Neural crest cell (in vitro differentiated cells): ENCODE measurements at places on chromosomes 5 and 9.

GRCh38 chr5:82011761-82012160 is 39.9 kb downstream of the ATG10 start:
- DNase-seq: no peak

GRCh38 chr5:137563646-137564397 is 64.7 kb upstream of the SPOCK1 start:
- DNase-seq: no peak

DNA sequence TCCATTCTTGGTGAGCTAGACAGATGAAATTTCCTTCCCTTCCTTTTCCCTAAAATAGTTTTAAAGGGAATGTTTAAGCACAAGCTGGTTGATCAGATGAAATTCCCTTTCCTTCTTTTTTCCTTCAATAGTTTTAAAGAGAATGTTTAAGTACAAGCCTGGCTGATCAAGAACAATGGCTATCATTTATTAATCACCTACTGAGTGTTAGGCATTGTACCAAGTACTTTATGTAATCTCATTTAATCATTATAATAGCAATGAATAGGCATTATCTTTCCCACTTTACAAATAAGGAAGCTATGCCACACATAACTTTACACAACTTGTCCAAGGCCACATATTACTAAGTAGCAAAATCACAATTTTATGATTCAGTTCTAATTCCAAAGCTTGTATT is 152.0 kb upstream of the ACOT12 start:
- no peak for DNase-seq

GRCh38 chr5:110376281-110376951 is 350.1 kb downstream of the TMEM232 start:
- no peak for DNase-seq

DNA sequence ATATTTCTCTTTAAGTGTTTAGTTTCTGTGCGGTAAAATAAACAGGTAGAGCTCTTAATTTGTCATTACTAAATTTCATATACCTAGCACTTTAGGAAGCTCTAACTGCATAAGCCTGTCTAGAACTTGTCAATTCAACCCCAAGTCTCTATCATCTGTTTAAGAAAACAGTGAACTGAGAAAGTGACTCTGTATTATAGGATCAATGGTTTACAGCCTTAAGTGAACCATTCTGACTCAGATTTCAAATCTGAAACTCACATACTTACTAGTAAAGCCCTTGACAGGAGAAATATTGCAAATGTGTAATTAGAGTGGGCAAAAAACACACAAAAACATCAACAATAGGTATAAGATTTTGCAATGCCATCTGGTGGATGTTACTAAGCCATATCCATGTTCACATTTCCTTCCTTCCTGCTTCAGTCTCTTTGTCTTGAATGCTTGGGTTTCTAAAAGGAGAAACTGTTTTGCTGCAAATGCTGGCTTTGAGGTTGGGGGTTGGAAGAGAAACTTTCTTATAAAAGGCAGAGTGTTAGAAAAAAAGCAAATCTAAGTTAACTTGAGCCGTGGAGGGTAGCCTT is 101.8 kb downstream of the DOCK8 start:
- no peak for DNase-seq

DNA sequence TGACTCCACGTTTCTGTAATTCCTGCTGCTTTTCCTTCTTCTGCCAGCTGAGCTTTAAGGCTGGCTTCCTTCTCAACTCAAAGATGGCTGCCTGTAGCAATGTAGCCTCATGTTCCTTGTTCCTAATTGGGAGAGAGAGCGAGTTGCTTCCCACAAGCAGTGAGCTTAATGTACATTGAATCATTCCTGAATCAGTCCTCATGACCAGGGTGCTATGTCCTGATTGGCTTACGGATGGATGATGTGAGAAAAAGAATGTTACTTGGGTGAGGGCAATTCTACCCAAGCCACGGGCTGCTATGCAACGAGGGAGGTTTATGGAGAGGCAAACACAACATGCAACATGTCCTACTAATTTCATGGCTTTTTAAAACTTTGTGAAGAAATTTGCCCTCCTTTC is 356.2 kb downstream of the RASEF start:
- DNase-seq: no peak

DNA sequence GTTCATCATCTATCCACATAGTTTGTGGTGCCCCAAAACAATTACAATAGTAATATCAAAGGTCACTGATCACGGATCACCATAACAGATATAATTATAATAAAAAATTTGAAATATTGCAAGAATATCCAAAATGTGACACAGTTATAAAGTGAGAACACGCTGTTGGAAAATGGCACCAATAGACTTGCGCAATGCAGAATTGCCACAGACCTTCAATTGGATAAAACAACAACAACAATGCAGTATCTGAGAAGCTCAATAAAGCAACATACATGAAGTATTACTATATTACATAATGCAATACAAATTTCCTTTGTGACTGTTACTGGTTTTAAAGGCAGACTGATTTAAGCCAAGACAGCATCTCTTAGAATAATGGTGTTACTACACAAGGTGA is 44.7 kb upstream of the PRRC1 start:
- no peak for DNase-seq

DNA sequence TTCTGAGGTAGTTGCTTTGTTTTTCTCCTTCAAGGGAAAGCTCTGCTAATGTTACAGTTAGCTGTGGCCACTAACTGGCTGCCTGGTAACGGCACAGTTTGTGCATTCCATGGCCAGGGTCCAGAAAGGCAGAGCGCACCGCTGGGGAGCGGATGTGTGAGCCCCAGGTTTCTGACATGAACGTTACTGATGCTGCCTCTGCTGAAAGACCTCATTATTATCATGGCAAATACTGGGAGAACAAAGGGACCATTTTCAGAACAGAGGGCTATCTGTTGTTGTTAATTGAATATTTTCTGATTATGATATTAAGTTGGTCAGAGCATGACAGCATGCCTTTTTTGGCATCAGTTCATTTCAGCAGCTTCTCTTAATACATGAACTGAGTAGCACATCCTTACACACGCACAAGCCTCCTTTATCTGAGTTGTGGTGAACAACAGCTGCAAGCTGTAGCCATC is 134.1 kb downstream of the NUDT12 start:
- no peak for DNase-seq

DNA sequence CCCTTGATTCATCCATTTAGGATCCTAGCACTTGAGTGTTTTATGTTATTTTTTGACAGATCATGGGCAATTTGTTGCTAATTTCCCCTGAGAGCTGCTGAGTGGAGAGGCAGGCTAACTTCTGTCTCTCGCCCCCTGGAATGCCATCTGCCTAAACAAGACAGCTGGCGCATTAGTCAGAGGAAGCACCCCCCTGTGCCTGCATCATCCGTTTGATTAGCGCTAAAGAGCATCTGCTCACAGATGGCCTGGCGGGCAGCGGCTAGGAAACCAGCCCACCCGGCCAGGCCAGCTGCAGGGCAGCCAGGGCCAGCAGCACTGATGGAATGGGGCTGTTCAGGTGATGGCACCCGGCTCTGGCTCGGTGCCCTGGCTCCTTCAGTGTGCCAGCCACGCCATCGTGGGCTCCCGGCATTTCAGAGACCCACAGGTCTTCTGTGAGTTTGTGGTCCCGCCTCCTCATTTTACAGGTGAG is 22.9 kb upstream of the ASS1 start:
- DNase-seq: no peak

DNA sequence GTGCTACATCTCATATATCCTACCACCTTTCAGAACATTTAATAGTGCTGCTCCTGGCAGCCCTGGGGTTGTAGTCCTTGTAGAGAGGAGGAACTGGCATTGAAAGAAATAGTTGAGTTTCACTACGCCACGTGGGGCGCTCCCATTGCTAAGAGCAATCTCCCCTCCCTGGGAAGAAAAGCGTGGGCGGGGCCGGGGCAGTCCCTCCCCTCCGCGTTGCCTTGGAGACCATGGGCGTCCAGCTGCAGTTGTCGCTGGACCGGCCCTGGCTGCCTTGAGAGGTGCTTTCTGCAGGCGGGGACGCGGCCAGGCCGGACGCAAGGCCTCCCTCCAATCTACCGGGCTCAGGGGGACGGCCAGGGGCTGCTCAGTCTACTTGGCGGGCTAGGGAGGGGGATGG is 368 bp upstream of the CCDC180 start:
- DNase-seq: peak; percentile 77

GRCh38 chr9:17018540-17019196 is 116.2 kb upstream of the CNTLN start:
- DNase-seq: no peak

DNA sequence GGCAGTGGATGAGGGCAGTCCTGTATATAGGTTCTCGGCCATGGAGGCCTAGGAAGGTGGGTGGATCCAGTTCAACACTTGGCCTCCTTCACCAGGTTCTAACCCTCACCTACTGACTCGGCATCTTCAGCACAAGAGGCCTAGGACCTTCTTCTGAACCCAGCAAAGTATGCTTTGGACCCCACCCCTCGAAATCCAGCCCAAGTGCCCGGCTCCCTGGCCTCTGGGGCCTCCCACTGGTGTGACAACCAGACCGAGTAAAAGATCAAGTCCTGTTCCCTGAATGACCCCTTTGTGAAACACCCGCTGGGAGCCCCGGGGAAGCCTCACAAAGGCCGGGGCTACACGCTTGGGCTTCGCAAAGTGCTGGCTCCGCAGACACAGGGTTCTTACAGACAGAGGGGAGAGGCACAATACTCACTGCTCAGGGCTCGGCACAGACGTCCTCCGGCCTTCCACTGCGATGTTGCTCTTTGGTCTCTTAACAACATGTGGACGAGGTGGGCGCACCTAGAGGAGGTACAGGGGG is 47.0 kb downstream of the CRB2 start:
- peak; percentile 49 for DNase-seq

DNA sequence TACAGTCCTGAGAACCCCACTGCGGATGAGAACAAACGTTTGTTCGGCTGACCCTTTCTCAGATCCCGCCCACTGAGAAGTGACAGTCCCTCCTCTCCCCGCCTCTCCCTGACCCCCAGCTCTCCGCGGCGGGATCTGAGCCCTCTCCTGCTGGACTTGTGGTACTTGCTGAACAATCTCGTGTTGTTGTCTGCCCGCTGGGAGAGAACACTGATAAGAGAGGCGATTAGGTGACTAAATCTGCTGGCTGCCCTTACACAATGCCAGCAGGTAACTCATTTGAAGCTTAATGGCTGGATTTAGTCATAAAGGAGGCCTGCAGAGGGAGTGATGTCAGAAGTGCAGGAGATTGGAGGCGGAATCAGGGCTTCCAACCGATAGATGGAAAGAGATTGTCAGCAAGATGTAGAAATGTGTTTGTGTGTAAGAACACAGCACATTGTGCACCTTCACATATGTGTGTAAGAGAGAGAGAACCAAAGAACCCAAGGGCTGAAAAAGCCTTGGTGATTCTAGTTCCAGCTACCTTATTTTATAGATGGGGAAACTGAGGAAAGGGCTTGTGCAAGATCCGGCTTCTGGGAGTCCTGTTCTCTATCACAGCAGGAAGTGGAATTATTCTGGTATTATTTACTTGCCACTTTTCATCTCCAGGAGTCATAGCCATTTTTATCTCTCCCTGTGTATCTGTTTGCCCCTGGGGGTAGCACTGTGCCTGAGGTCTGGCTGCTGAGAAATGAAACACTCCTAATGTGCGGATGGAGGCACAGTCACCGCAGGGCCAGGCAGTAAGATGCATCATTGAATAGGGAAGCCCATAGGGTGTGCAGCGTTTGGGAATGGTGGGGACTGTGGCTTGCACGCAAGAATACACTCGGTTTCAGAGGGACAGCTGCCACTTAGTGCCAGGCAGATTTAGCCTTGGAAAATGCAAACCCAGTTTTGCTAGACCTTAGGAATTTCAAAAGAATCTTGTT is 203.7 kb upstream of the MSX2 start:
- peak; percentile 20 for DNase-seq

- DNase-seq: no peak
These were observed 85.4 kb upstream of the SMARCA2 start for GRCh38 chr9:1929722-1930244.

- no peak for DNase-seq
These were observed 116.9 kb downstream of the ARRDC3 start for GRCh38 chr5:91266184-91266705.

- no peak for DNase-seq
These were observed 96.3 kb downstream of the ADAMTS12 start for GRCh38 chr5:33795496-33795895.

GRCh38 chr5:137619191-137619870 is 116.6 kb downstream of the KLHL3 start:
- no peak for DNase-seq

GRCh38 chr5:150734579-150735384 is 24.0 kb downstream of the DCTN4 start:
- DNase-seq: no peak

DNA sequence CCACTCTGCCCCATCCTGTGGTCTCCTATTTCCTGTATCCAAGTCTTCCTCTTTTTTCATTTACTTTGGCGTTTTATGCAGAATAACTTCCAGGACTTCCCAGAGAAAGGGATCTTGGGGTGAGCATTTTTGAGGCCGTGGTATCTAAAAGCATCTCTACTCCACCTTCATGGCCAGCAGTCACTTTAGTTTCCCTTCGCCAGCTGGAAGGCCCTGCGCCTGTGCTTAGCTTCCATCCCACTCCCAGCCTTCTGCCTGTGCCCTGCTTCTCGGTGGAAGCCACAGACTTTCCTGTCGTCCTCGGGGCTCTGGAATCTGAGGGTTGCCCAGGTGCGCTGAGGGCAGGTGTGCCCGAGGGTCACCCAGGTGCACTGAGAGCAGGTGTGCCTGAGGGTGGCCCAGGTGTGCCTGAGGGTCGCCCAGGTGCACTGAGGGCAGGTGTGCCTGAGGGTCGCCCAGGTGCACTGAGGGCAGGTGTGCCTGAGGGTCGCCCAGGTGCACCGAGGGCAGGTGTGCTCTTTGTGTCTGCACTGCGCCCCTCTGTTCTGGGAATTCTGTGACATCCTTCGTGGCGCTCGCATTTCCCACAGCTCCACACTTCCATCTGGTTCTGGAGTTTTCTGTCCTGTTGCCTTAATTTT is 32.4 kb upstream of the LRRC14B start:
- no peak for DNase-seq

GRCh38 chr5:143826951-143827444 is 15.0 kb downstream of the HMHB1 start:
- no peak for DNase-seq

GRCh38 chr5:117731446-117731845 is 1156.8 kb upstream of the SEMA6A start:
- DNase-seq: no peak

DNA sequence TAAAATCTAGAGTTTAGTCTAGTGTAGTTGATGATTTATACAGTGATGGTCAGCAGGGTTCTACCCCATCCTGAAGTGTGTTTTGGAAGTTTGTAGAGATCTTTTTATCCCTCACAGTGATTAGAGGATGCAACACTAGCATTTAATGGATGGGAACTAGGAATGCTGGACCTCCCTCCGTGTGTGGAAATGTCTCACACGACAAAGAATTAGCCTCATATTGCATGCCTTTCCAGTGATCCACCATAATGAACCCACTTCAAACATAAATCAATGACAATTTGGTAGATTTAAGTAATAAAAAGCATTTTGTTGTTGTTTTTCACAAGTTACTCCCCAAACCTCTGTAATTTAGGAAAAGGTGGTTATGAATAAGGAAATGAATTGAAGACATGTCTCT is 82.5 kb upstream of the LMNB1 start:
- no peak for DNase-seq

GRCh38 chr9:135886147-135886981 is 21.0 kb downstream of the CAMSAP1 start:
- no peak for DNase-seq

GRCh38 chr5:94969174-94969573 is 315.7 kb downstream of the MCTP1 start:
- no peak for DNase-seq
